T-helper 1 cell (primary cell): ENCODE measurements at places on chromosomes 4 and X.
A peak's percentile ranks its signal among the peaks of the same experiment; 100 is the strongest.

GRCh38 chr4:38857354-38858096, 908 bp upstream of the TLR6 start:
- DNase-seq, result peak; percentile 79

DNA sequence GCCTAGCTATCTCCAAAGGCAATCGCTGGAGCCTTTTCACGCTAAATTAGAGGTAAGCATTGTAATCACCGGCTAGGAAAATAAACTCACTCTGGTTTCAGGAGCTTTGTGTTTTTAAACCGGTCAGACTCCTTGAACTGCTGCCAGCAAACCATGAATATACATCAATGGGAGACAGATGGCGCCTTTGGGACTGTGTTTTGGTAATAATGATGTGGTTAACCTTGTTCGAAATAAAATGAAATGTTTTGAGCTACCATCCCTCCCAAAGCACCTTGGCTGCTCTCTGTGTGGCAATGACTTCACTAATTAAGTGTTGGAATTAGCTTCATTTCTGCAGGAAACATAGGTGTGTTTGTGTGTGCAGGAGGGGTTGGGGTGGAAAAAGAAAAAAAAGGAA, 65.3 kb downstream of the CLNK start:
- DNase-seq, result no peak

- DNase-seq, result no peak
Observed at GRCh38 chrX:10631416-10632145, 11.2 kb upstream of the MID1 start.

DNA sequence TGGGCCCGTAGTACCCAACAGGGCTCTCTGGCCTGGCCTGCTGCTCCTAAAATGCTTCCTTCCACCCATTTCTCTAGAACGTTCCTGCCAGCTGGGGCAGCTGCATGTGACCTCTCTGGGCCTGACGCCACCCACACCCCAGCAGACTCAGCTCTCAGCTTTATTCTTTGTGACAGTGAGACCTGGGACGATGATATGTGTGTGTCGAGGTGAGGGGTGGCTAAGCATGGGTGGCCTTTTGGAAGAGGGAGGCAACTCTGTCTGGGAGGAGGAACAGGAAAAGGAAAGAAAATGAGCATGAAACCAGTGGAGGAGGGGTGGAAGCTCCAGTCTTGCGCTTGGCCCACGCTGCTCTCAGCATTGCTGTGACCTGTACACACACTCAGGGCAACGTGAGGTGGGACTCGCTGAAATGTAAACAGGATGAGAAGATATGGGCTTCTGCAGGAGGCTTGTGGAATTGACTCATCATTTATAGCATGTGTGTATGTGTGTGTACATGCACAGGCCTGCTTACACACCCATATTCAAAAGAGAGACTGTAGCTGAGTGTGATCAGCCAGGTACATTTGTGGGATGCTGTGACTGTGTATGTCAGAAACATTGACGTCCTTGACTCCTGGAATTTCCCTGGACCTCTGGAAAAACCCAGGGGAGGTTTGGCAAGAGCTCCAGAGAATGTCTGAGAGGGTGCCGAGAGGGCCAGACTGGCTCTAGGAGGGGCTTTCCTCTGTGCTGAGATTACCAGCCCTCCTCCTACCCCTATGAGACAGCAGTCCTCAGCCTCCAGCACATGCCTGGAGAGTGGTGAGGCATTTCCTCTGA, 137.9 kb downstream of the PJA1 start:
- no peak for DNase-seq

- no peak for DNase-seq
Observed at GRCh38 chr4:118585015-118585414, 100.2 kb upstream of the METTL14 start.

DNA sequence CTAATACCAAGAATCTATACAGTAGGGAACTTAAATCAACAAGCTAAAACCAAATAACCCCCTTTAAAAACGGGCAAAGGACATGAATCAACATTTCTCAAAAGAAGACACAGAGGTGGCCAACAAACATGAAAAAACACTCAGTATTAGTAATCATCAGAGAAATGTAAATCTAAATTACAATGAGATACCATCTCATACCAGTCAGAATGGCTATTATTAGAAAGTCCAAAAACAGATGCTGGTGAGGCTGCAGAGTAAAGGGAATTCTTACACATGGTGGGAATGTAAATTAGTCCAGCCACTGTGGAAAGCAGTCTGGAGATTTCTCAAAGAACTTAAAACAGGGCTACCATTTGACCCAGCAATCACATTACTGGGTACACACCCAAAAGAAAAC, 167.8 kb downstream of the PACRGL start:
- no peak for DNase-seq

DNA sequence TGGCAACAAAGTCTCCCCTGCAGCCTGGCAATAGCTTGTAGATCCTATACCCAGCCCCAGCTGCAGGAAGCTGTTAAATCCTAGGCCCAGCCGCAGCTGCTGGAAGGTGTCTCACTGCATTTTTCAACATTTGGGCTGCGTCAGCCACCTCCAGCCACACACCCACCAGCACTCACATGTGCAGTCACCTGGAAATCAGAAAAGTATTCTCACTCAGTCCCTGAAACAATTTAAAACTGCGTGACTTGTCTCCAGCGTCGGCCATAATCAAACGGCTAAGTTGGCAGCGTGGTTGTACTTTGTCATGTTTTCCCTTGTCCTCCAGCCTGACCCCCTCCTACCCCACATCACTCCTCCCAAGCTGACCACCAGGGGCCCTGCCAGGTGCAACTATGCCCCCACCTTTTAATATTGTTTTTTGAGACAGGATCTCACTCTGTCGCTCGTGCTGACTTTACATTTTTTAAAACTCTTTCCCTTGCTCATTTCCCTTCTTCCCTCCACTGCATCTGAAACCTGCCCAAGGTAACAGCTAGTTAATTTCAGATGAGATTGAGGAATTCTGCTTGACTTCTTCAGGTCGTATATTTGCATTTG, 97.2 kb upstream of the FRG1 start:
- DNase-seq, result no peak

- no peak for DNase-seq
Observed at GRCh38 chrX:71953391-71953790, 42.7 kb downstream of the NHSL2 start.

DNA sequence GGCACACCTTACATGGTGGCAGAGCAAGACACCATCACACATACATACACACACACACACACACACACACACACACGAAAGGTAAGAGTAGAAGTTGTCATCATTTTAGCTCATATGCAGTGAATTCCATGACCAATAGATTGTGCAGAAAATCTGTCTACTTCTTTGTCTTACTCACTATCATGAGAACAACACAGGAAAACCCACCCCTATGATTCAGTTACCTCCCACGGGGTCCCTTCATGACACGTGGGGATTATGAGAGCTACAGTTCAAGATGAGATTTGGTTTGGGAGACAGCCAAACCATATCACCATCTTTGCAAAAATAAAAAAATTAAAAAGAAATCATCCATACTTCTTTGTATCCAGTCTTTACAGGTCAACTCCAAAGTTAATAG, 221.1 kb downstream of the BMPR1B start:
- DNase-seq, result no peak

DNA sequence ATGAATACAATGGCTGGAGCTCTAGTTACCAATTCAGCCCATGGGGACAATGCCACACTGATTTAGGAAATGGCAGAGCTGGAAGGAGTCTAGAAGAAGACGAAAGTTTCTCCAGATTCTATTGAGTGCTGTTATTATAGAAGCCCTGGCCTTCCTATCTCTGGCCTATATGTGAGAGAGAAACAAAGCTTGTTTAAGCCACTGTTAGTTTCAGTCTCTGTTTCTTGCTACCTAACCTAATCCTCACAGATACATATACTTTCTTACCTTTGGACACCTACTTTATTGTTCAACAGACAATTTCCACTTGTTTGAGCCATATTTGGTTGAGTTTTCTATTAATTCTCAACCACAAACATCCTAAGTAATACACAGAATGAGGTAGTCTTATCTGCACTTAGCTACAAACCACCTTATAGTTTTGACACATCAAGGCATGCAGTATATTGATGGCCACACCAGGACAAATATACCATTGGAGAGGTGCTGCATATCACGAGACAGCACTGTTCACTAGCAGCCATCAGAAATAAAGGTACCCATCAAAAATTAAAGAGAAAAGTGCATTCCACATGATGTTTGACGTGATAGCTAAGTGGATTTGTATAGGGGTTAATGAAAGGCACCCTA, 190.2 kb downstream of the SMIM20 start:
- no peak for DNase-seq

DNA sequence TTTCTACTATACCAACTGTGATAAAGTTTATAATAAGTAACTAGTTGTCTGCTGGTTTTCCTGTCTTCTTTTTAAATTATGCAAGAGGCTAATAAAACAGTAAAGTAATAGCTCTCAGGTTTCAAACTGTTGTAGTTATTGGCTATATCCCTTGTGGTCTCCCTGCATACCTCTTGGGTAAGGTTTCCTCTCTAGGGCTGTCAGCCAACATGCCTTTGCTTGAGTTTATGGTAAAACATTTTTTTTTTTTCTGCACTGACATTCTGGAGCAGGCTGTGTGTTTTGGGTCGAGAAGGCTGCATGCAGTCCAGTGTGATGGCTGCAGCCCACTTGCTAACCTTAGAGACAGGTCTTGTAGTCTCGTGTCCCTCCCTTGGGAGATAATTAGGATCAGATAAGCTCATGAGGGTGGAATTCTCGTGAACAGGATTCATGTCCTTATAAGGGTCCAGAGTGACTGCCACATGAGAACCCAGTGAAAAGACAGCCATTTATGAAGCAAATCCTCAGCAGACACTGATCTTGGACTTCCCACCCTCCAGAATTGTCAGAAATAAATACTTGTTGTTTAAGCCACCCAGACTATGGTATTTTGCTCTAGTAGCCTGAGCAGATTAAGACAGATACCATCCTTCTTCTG, 831.2 kb downstream of the CCSER1 start:
- no peak for DNase-seq
